ENCODE measurements at places on chromosomes 1 and 21. TPM values are rescaled to one million over a fixed set of nuclear protein-coding genes. Genes with fewer than 3 reads are reported as not detected.

KRTAP12-2 gene
- not detected for total RNA-seq

DYNLT5 gene
- total RNA-seq, result not detected

PPIAL4G gene
- total RNA-seq, result not detected

OPTC gene
- not detected for total RNA-seq

OR2T33 gene
- not detected for total RNA-seq

CD52 gene
- not detected for total RNA-seq

C8B gene
- not detected for total RNA-seq

LCE1B gene
- not detected for total RNA-seq

C1orf105 gene
- total RNA-seq, result not detected

PLXNA2 gene
- total RNA-seq, result 1.1 TPM
